CD4-positive, alpha-beta T cell (primary cell): ENCODE measurements at places on chromosomes 2 and 18.

DNA sequence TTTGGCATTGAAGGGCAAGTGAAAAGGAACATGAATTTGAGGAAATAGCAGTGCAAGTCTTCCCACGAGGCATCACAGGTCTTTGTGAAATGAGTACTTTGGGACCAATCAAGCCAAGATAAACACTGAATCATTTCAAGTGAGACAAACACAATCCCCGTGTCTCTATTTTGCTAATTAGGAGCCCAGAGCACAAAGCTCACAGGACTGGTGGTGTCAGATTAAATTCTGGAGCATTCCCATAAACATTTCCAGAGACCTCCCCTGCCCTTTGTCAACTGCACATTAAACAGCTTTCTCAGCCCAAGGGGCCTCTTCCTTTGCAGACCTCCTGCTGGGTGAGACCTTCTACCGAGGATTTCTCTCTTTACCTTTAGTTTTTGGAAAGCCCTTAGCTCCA, 50.7 kb downstream of the DAPL1 start:
- no peak for DNase-seq

DNA sequence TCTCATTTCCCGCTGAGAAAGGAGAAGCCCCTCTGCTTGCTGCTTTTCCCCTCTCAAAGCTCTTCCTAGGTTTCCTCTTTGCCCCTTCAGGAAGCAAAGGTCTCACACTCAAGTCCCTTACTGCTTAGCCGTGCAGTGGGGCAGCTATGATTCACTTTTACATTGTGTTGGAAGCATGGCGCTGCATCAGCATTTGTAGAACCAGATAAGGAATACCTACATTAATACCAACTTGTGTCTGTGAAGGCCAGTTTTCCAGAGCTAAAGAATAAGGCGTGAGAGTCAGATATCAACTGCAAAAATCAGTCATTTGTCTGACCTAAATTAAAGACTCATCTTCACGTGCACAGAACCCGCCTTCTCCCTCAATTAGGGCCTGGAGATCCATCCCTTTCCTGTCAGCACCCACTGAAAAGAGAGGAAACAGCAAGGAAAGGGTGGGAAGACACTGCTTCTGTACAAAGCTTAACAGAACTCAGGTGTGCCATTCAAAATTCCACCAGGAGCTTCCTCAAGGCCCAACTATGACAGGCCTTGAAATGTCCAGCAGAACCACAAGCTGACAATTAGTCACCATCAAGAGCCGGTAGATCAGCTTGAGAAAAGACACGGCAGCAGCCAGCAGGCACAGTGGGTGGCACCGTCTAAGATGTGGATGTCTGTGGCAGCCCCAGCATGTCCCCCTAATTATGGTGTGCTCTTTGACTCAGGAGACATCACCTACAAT, 16.1 kb upstream of the XDH start:
- DNase-seq, result no peak

DNA sequence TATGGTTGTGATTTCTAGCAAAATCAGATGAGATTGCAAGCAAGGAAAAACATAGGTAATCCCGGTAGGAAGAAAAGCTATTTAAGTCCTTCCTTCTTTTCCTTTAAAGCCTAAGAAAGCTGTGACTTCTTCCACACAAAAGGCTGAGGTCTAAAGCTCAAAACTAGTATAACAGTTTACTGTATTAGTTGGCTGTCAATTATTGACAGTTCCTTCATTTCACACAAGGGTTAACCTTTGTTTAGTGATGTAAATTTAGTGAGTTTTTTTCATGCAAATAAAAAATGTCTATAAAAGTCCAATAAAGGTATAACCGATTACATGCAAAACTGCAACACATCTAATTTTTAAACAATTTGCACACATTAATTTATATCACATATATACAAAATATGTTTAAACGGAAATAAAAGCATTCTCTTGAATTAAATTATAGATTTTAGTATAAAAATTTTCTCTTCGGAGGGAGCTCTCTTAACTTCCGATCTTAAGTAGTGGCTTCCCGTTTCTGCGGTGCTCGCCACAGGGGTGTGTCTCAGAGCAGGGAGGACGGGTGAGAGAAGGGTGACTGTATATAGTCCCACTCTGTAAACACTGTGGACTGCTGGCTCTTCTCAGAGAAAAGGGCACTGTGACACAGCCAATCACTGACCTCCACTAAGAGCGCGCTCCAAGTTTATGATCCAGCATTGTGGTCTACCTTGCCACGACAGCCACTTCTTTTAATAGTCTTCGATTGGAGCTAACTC, 33.4 kb downstream of the TTR start:
- DNase-seq, result no peak

DNA sequence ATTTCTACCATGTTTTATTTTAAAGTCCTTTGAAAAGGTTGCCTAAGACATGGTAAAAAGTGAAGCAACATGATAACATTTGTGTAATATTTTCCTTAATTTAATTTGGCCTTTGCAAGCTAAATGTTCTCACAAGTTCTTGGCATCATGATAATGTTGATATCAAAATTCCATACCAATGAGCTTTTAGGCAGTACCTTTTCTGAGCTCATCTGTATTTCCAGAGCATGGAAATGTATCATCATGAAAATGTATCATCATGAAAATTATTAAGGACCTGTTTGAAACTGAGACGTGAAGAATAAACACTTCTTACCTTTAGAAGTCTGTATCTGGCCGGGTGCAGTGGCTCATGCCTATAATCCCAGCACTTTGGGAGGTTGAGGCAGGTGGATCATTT, 73.8 kb downstream of the VWC2L start:
- DNase-seq, result no peak

DNA sequence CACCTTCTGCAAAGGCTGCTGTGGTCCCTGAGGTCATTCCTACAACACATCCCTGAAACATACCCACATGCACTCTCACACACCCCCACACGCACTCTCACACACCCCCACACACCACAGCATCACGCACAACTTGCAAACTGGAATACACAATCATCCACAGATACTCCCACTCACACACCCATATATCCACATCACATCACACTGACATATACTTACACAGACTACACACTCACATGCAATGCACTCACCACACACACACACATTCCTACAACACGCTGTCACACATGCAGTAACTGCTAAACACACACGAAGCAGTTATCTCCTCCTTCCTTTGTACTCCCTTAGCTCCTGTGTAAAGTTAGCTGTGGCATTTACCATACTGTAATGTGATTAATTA, 57.1 kb upstream of the PKDCC start:
- DNase-seq, result no peak

- no peak for DNase-seq
These were observed 28.6 kb upstream of the PPP4R1 start for GRCh38 chr18:9642799-9643462.

GRCh38 chr2:234754126-234754525, 197.7 kb upstream of the SH3BP4 start:
- DNase-seq, result no peak

DNA sequence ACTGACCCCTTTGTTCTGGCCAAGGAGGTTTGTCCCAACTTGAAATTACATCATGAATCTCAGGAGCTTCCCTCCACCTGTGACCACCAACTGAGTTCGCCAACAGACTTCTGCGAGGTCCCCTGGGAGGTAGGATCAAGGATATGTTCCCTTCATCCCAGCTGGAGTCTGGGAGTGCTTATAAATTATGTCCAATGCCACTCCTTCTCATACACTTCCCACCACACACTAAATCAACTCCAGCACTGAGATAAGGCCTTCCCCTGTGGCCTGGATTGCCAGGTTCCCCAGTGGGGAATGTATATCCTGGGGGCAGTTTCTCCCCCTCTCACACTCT, 99.2 kb downstream of the RND3 start:
- DNase-seq, result no peak

GRCh38 chr2:10332402-10333246, 29.9 kb downstream of the HPCAL1 start:
- no peak for DNase-seq

DNA sequence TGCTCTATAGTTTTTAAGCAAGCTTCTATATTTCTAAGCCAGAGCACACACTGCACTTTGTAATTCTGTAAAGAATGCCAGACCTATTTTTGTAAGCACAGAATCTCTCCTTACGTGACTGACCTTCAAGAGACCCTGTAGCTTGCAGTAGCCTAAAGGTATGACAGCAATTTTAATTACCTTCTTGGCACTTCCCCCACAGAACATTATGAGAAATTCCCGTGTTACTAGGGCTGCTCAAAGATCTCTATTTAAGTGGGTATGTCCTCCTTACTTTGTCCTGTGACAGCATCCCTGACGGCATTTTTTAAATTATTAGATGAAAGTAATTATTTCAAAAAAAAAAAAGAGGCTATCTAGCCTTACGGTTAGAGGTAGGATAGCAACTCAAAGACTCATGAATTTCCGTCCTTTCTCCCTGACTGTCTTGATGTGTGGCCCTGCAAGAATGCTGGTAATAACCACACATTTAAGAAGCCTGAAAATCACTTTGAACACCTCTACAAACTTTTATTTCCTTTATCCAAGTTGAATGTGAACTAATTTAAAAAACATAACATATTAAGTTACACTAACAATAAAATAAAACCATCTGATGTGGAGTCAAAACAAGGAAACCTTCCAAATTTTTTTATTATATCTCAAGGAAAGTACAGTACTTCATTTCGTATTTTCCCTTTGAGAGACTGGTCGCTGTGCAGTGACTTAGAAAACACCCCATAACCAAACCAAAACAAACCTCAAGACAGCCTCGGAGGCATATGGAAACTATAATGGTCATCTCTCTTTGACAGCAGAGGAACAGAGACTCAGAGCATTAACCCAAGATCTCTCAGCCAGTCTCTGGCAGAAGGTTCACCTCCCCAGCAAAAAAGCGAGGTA, 54.9 kb downstream of the THUMPD2 start:
- DNase-seq, result no peak

GRCh38 chr2:141906678-141907077, 224.1 kb downstream of the LRP1B start:
- DNase-seq, result no peak

- no peak for DNase-seq
These were observed 162.8 kb downstream of the ZNF407 start for GRCh38 chr18:74760436-74760835.

GRCh38 chr2:74911061-74911460, 47.4 kb upstream of the POLE4 start:
- no peak for DNase-seq

- DNase-seq, result peak; percentile 25
These were observed 222.4 kb downstream of the WDR7 start for GRCh38 chr18:56873441-56874140.

- no peak for DNase-seq
These were observed 52.6 kb upstream of the RAB27B start for GRCh38 chr18:54775686-54776085.

DNA sequence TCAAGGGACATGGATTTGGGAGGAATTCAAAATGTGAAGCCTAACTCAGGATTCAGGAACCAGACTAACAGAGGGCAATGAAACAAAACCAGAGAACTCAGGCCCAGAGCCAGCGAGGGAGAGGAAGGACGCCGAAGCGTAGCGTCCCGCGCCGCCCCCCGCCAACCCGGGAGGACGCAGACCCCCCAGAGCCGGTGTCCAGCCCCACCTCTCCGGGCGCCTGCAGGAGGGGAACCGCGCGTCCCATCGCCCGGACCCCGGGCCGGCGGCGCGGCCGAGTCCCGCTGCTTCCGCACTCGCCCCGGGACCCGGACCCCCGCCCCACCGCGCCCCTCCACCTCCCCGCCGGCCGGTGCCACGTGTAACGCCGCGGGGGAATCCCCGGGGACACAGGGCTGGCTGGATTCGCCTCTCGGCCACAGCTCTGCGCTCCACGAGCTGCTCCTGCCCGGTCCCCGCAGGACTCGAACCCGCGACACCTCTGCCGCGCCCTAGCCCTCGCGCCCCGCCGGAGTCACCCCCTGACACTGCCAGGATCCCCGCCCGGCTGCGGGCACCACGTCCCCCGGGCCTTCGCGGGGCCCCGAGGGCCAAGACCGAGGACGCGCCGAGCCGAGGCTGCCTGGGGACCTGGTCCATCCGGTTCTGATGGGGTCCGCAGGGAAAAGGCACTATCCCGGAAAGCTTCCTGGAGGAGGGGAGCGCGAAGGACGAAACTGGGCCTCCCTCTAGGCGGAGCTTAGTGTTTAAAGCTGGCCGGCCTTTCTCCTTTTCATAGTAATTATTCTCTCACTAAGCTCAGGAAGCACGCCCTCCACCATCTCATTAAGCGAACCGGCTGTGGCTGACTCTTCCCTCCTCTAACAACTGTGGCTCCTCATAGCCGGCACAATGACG, 40.4 kb upstream of the FAM124B start:
- DNase-seq, result no peak

- DNase-seq, result no peak
These were observed 235.4 kb upstream of the FANCL start for GRCh38 chr2:58476556-58476955.

DNA sequence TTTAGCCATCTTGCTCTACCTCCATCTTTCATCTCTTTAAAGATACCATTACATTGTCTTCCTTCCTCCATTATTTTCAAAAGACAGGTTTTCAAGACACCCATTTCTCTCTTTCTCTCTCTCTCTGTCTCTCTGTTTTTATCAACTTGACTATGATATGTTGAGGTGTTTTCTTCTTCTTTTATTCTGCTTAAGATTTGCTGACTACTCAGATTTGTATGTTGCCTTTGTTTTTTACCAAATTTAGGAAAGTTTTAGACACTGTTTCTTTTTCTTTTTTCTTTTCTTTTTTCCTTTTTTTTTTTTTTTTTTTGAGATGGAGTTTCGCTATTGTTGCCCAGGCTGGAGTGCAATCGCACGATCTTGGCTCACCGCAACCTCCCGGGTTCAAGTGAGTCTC, 647.5 kb upstream of the VRK2 start:
- DNase-seq, result no peak

DNA sequence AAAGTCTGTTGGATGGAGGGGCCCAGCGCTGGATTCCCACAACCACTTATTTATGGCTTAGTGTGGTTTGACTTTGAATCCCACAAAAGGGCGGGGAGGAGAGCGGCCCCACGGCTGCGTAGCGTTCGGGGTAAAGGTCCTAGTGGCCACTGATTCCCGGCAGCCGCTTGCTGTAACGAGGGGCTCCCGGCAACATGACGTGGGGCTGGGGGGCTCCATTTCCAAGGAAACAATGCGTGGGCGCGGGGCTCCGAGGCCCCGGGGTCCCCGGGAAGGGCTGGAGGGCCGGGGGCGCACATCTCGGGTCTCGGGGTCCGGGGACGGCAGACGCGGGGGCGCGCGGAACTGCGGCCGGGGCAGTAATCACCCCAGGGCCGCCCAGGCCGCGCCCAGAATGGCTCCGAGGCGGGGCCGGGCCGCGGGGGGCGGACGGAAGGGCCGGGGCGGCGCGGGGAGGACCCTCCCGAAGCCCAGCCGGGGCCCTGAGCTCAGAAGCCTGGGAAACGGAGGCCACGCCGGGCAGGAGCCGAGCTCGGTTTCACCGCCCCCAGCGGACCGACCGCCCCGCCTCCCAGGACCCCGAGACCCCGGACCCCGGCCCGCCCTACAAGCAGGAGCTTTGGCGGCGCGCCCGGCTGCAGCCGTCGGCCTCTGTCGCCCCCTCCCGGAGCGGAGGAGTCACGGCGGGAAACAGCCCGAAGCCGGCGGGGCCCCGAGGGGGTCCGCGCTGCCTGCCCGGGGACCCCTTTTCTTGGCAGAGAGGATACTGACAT, 11.9 kb upstream of the MLPH start:
- DNase-seq, result peak; percentile 85

GRCh38 chr2:33469238-33469637, 7.2 kb upstream of the RASGRP3 start:
- no peak for DNase-seq
